ENCODE measurements at places on chromosomes 16 and 17.

GRCh38 chr17:72677714-72678390 lies 414.6 kb downstream of the SLC39A11 start:
- no peak for DNase-seq

DNA sequence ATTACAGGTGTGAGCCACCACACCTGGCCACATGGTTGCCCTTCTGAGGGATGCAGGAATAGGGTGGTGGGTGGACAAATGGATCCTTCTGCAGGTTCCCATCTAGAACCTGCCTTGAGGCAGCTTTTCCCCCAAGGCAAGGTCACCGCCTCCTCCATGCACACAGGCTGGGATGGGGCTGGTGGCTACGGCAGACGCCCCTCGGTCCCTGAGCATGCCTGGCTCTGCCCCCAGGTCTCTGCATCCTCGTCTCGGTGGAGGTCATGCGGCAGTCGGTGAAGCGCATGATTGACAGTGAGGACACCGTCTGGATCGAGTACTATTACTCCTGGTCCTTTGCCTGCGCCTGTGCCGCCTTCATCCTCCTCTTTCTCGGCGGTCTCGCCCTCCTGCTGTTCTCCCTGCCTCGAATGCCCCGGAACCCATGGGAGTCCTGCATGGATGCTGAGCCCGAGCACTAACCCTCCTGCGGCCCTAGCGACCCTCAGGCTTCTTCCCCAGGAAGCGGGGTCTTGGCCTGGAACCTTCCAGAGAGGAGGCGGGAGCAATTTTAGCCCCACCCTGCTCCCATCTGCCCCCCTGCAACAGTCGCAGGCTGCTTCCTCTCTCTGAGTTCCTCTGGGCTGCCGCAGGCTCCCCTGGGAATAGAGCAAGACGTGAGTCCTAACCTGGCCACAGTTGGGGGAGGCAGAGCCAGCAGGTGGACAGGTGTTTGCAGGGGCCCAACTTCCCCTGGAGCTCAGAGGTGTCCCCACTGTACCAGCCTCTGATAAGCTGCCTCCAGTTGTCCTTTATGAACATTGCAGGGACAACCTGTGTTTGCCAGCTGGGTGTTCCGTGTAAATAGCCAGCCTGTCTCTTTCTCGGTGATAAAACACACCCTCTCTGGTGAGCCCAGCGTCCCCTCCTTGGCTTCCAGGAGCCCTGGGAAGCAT lies 11.7 kb downstream of the CACNG1 start:
- DNase-seq = no peak

DNA sequence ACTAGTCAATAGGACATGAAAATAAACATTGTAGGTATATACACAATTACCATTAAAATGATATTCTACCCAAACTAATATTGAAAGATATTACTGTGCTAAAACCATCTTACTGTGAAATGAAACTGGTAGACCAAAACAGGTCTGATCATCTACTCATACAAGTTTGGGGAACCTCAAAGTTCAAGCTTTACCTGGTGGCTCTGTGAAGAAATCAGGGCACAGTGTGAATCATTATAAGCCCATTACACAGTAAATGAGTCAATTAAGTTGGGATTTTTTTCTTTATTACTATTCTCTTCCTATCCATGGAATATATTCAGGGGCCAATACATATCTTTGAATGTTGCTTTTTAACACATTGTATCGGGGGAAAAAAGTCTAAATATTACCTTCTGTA lies 57.1 kb downstream of the HELZ start:
- no peak for DNase-seq

GRCh38 chr17:74821655-74822334 lies 37.9 kb downstream of the GRIN2C start:
- DNase-seq = no peak

DNA sequence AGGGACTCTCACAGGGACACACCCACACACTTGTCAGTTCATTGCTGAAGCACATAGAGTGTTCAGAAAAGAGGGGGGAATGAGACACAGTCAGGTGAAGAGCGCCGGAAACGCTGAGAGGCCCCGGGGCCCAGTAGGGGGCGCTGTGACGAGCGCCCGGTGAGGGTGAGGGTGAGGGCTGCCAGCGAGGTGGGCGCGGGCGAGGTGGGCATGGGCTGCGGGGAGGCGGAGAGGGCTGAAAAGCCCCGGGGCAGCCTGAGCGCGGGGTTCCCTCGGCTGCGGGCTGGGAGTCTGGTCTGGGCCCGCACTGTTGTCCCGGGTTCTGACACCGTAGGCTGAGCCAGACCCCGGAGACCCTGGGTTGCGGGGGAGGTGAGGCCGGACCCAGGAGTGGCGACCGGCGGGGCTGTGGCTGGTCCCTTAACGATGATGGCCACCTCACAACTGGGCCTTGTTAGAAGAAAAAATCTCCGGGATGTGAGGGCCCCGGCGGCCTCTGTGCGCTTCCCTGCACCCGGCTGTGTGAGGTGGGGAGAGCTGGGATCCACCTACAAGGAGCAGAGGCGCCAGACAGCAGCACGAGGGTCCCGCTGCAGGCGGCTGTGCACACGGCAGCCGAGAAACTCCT lies 91.4 kb downstream of the C16orf78 start:
- DNase-seq = no peak

GRCh38 chr16:8929086-8929748 lies 34.5 kb downstream of the USP7 start:
- DNase-seq = no peak

DNA sequence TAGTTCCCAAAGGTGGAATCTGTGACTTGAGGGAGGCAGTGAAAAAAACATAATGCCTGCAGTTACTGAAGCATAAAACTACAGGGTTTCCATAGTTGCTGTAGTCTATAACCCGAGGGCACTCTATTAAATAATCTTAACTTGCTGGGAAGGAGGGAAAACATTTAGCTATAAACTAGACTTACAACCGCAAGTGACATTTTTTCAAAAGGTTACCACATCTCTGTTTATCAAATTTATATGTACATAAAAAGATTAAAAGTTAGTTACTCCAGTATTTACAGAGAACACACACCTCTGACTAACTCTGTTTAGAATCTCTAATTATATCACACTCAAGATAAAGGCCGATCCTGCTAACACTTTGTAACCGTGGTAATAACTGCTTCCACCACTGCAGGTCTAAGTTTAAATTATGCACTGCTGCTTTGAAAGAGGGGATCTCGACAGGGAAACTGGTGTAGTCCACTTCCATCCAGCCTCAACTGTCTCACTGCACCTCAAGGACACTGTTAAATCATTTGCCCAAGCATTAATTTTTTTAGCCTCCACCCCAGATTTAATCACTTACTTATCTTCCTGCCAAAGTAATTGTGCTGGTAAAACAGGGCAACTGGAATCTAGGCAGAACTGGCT lies 14.6 kb downstream of the KCNJ16 start:
- DNase-seq = no peak

- no peak for DNase-seq
Observed at GRCh38 chr17:21162394-21162775, 35.6 kb downstream of the DHRS7B start.

GRCh38 chr16:2450535-2450934 lies 9.4 kb upstream of the TEDC2 start:
- DNase-seq = no peak

Data from NCI-H460 (cell line).